ENCODE measurements at places on chromosomes 1 and 21. TPM values are rescaled to one million over a fixed set of nuclear protein-coding genes. Genes with fewer than 3 reads are reported as not detected.
A peak's percentile ranks its signal among the peaks of the same experiment; 100 is the strongest.

- no peak for DNase-seq
Measured at GRCh38 chr1:199678771-199679170, 348.7 kb upstream of the NR5A2 start.

DNA sequence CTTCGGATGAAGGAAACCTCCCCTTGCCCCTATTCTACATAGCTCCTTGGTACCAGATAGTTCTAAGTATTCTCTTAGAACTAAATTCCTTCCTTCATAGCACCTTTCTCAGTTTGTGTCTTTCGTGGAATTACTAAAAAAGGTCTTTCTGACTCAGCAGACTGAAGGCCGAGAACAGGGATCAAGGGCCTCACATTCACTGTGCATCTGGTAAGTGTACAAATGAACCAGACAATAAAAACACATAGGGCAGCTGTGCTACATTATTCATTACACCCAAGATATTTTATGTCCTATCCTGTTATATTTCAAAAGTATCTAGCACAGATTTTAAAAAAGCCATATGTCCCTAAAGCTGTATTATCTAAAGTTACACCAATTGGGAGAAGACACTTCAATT, 62.9 kb upstream of the HP1BP3 start:
- no peak for DNase-seq

TCHH gene
- 0.02 TPM for total RNA-seq

PCP4 gene
- total RNA-seq = 5.5 TPM

CYP4B1 gene
- 16.1 TPM for total RNA-seq

DNA sequence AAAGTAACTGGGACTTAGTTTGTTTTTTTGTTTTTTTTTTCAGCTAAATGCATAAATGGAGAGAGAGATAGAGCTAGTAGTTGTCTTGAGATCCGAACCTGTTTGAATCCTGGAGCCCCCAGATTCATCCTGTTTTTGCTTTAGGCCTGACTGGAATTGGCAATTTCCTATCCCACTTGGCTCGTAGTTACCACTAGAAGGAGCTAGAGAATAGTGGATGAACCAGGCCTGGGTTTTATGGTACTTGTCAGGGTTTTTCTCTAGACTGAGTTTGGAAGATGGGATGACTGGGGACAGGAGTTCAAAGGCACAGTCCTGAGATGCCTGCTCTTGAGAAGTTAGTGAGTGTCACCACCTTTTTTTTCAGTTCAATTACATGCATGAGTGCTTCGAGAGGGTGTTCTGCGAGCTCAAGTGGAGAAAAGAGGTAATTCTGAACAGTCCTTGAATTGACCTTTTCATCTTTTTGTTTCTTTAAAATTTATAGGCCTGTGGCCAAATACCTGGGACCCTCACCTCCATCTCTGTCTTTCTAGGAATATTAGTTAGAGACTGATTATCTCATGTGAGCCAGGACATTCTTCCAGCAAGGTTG, 23.4 kb downstream of the CELF3 start:
- no peak for DNase-seq

GRCh38 chr1:201737352-201738060, 91.5 kb upstream of the IPO9 start:
- peak; percentile 83 for DNase-seq

GRCh38 chr1:35577071-35577998, 4.2 kb downstream of the TFAP2E start:
- peak; percentile 60 for DNase-seq

GRCh38 chr21:33687634-33688033, 45.3 kb downstream of the ITSN1 start:
- DNase-seq = no peak

- DNase-seq = no peak
Measured at GRCh38 chr1:163093579-163093978, 24.4 kb downstream of the RGS4 start.

GRCh38 chr1:18723701-18724411, 93.2 kb downstream of the PAX7 start:
- DNase-seq = no peak

- no peak for DNase-seq
Measured at GRCh38 chr1:88791192-88791591, 100.2 kb downstream of the GTF2B start.

DNA sequence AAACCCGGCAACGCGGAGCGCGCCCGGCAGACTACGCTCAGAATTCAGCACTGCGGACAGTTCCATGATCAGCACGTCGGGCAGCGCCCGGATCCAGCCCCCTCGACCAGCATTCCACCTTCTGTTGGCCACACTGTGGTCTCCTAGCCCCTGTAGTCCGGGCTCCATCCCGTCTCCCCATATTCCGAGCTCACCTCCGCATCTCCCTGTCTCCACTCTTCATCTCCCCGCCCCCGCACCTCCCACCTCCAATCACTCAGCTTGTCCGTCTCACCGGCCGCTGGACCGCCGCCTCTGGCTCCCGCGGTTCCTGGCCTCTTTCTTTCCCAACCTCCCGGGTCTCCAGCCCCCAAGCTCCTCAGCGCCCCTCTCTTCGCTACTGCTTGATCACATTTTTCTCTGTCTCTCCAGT, 500 bp downstream of the EPHA10 start:
- DNase-seq = peak; percentile 37

GRCh38 chr1:110859062-110859461, 13.9 kb upstream of the CD53 start:
- DNase-seq = no peak

DNA sequence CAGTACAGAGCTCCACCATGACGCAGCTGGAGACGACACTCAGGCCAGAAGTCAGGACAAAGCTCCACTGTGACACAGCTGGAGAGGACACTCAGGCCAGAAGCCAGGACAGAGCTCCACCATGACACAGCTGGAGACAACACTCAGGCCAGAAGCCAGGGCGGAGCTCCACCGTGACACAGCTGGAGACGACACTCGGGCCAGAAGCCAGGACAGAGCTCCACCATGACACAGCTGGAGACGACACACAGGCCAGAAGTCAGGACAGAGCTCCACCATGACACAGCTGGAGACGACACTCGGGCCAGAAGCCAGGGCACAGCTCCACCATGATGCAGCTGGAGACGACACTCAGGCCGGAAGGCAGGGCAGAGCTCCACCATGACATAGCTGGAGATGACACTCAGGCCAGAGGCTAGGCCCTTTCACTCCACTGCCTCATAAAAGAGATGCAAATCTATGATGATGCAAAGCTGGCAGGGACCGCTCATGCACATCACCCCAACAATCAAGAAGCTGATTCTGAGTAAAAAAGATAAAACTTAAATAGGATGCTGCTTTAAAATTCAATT, 13.6 kb upstream of the OR2B11 start:
- DNase-seq = no peak

SPAG17 gene
- total RNA-seq = not detected

PEAR1 gene
- total RNA-seq = 8.2 TPM

DNA sequence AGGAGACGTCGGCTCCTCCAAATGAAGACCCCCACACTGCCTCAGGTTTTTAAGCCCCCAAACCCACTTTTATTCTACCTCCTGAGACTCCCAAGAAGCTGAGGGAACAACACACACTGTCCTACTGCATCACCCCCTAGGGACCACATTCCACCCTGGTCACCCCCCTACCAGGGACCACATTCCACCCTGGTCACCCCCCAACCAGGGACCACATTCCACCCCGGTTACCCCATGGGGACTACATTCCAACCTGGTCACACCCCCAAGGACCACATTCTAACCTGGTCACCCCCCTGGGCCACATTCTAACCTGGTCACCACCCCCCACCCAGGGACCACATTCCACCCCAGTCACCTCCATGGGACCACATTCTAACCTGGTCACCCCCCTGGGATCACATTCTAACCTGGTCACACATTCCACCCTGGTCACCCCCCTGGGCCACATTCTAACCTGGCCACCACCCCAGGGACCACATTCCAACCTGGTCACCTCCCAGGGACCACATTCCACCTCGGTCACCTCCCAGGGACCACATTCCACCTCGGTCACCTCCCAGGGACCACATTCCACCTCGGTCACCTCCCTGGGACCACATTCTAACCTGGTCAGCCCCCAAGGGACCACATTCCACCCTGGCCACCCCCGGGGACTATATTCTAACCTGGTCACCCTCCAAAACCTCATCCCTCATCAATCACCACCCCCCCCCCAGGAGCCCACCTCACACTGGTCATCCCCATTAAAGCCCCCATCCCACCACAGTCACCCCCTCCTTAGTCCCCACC, 587.6 kb downstream of the NPHP4 start:
- DNase-seq = no peak

RIPK4 gene
- total RNA-seq = 0.17 TPM

GRCh38 chr21:38159355-38159754, 97.4 kb upstream of the KCNJ15 start:
- peak; percentile 47 for DNase-seq

GRCh38 chr1:210587566-210587965, 258.9 kb downstream of the HHAT start:
- no peak for DNase-seq

DNA sequence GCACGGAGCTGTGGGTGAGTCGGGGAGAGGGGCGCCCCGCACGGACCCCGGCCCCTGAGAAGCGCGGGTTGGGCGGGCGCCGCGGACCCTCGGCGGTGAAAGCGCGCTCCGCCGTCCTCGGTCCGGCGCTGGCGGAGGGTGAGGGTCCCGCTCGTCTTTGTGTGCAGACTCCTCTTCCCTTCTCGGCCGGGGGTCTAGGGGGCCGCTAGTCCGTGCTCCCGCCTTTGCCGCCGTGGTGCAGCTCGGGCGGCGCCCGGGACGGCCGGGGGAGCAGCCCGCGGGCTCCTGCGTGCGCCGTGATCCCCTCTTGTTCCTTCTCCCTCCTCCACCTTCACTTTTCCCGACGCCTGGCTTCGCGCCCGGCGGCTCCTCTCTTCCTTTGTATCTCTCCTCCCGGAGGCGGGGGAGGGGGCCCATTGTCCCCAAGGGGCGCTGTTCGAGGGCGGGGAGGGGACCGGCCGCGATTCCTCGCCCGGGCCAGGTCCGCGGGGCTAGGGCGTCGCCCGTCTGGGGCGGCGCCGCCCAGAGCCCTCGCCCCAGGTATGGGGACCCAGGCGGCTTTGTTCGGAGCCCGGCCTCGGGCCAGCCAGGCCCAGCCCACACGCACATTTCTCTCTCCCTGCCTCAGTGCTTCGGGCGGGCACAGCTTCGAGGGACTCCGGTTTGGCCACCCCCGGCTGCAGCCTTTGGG, 519 bp downstream of the FNBP1L start:
- peak; percentile 79 for DNase-seq

ZNF683 gene
- total RNA-seq = not detected

DNA sequence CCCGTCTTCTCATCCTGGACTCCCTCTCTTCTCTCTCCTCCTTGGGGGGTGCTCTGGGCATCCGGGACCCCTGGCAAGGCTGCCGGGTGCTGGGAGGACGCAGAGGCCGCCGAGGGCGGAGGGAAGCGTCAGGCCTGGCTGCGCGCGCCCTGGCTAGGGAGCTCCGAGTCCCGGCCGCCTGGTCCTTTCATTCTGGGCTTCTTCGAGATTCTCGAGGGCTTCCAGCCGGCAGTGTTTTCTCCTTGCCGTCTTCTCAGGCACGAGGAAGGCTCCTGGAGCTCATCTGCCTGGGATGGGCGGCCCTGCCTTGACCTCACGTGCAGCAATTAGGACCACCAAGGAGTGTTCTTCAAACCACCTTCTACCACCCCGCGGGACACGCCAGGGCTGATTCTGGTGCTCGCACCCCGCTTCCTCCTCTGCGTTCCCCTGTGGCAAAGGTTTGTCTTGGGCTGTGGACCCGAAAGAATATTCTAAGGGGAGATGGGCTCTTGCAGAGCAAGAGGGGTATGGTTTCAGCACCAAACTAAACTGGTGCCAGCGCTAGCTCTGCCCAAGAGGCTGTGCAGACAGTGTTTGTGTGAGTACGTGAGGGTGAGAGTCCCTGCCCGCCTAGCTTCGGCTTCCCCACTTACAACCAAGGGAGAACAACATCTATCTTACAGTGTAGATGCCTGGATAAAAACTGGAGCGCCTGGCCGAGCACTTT, 36.5 kb downstream of the PIK3CD start:
- peak; percentile 44 for DNase-seq

DNA sequence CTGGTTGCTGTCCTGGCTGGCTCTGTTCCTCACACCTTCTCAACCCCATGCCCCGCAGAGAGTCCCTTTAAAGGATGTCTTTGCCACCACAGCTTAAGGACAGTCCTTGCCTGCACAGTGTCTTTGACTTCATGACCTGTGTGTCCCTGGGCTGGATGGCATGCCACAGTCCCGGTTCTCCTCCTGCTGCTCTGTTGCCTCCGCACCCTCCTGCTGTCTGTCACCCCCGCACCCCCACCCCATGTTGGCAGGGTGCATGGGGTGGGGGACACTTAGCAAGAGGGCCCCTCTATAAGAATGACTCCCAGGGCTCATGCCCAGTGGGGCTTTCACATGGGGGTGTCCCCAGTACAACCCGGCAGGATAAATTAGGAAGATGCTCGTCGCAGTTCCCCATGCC, 41.6 kb upstream of the PADI1 start:
- no peak for DNase-seq

GRCh38 chr21:38267136-38267755, 10.5 kb downstream of the KCNJ15 start:
- no peak for DNase-seq

Data from left ventricle myocardium superior (tissue), 1 donor.